ENCODE measurements at places on chromosomes 4 and X.

- no peak for DNase-seq
Measured at GRCh38 chr4:59122626-59123025, 2012.4 kb upstream of the IGFBP7 start.

DNA sequence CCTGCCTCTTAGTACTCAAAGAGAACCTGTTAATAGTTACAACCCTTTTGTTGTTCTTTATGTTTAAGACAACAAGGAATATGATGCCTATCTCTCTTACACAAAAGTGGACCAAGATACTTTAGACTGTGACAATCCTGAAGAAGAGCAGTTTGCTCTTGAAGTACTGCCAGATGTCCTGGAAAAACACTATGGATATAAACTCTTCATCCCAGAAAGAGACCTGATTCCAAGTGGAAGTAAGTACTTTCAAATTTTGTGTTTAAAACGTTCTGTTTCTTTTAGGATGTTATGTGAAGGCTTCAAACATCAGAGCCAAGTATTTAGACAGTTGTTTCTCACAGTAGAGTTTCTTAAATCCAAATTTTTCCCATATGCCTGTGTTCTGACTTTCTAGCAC, 67.2 kb upstream of the NRK start:
- DNase-seq, result no peak

DNA sequence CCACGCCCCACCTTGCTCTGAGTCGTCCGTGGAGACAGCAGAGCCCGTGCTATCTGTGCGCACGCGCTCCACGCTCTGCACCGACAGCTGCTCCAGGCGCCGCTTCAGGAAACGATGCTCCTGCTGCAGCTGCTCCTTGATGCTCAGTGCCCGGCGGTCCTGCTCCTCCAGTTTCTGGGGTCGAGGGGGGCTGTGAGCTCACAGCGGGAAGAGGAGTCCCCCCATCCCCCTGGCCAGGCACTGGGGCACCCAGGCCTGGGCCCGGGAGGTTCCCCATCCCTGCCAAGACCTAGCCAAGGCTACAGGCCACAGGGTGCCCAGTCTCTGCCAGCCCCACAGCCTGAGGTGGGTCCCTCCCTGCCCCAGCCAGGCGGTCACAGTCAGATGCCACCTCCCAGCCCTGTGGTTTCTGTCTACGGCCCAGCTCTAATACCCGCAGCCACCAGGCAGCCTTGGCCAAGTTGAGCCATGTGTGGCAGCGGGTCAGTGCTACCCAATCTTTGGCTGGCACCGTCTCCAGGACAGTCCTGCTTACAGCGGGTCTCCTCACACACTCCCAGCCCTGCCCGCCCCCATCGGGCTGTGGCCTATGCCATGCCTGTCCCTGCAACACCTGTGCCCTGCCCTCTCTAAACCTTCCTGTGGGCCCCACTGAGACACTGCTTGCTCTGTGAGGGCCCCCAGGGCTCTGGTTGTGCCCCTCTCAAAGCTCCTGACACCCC, 9.3 kb upstream of the HAUS3 start:
- DNase-seq, result no peak

DNA sequence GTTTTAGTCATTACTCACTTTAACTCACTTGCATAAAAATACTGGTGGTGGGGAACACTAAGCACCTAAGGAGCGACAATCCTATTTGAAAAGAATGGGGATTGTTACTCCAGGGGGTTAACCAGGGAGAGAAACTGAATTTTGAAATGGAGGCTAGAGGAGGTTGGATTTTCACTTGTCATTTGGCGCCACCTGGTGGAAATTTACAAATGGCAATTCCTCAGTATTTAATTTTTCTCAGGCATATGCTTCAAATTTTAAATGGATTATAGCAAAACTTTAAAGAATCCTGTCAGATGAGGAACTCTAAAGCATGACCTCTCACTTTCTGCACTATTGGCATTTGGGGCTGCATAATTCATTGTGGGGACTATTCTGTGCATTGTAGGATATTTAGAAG, 2.7 kb upstream of the GEMIN8 start:
- peak; percentile 62 for DNase-seq

DNA sequence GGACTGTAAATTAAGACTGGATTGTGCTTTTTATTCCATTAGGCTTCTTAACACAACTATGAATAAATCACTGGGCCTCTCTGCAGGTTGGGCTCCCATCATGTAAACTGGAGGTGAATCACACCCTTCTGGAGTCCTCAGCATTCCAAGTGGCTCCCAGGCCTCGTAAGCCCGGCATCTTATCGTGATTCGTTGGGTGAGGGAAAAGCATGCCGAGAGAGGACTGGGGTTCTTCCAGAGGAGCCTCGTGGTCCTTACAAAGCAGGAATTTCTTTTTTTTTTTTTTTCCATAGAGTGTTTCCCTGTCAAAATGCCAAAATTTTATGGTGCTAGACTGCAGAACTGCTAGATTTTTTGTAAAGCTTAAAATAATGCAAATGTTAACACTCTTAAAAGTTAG, 20.0 kb downstream of the CLDN22 start:
- no peak for DNase-seq

GRCh38 chr4:74875451-74875850, 57.5 kb upstream of the PARM1 start:
- no peak for DNase-seq

GRCh38 chrX:102934624-102935023, 2.4 kb upstream of the RAB40AL start:
- peak; percentile 44 for DNase-seq

DNA sequence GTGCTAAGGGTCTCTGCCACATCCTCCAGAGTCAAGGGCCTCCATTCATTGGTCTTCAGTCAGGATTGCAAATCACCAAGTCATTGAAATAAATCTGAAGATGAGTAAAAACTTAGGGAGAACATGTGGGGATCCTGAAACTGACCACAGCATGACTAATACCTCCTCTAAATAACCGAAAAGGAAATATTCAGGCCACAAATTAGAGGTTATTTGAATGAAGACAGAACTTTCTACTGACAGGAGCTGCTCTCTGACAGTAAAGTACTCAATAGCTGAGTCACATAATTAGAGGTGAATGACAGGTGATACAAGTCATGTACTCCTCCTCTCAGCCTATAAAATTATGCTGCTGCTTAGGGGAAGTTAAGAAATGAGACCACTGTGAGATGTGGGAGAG, 240.2 kb upstream of the F9 start:
- peak; percentile 19 for DNase-seq

- no peak for DNase-seq
Measured at GRCh38 chrX:8864161-8864560, 63.0 kb upstream of the FAM9A start.

DNA sequence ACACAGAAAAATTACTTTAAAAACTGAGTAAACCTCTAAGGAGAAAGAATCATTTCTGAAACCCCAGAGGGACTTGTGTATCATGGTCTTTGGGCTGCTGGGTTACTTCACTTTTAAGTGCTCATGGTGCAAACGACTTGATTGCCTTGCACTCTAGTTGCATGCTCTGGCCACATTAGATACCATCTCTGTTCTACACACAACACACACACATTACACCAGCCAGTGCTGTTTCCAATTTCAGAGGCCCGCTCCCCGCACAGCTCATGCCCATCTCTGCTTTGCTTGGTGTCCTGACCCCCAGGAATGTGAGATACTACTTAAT, 2.1 kb downstream of the PPP3CA start:
- DNase-seq, result peak; percentile 40

DNA sequence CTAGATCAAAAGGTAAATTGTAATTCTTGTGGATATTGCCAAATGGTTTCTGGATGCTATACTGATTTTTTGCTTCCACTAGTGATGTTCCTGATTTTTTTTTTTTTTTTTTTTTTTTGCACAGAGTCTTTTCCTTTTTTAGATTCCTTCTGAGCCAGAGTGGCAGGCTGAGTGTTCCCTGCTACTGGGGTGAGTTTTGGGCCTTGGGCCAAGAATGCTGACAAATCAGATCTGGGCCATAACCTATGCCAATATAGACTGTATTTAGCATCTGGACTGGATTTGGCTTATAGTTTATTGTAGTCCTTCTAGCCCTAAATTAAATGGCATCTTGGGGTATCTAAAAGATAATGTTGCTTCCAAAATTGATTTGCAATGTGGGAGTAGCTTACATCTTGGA, 52.8 kb downstream of the REPS2 start:
- DNase-seq, result no peak

DNA sequence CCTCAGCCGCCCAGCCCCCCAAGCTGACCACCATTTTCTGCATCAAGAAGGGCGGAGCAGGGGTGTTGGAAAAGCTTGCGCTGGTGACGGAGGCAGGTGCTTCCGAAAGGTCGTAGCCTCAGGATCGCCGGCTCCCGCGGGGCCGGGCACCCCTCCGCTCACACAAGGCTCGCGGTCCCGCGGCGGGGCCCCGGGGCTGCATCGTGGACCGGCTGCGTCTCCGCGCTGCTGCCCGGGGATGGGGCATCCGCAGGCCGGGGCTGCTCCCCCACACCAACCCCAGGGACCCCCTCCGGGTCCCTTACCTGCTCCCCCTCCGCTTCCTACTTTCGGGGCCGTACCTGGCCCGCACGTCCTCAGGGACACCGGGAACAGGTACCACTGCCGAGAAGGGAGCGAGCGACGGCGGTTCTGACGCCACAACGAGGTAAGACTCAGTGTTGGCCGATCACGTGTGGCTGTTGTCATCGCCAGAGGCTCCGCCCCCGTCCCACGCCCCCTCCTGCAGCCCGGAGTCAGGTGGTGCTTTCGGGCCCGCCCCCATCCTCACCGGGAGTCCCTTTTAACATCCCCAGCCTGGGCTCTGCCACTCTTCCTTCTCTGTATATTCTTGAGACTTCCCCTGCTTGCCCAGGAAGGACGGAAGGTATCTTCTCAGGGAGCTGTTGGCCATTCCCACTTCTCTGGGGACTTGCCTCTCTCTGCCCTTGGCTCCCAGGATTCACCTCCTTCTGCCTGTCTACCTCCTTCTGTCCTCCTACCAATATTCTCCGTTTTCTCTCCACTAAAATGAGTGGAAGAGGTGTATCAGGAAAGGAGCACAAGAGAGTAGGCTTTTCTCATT, at the start of gene BEX2:
BEX2 (minus strand) TSS at position 436 of the 844 bp plus-strand sequence. CDS start 1,014 bp downstream, outside the sequence.
- peak; percentile 67 for DNase-seq

DNA sequence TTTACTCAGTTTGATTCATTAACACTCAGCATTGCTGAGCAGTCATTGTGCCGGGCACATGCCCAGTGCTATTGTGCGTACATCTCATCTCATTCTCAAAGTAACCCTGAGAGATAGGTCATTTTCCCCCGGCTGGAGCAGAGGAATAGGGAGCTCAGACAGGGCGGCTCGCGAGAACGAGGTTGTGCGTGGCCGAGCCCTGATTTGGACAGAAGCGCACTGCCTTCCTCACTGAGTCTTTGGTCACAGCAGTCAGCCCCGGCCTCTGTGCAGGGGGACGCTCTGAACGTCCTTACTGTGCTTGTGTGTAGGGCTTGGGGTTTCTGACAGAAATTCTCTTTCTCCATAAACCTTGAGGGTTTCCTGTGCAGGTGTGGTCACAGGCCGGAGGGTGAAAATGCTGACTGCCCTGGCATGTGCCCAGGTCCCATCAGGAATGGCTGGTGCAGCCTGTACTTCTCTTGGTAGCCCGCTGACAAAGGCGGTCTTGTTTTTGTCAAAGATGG, 39.5 kb downstream of the NOP14 start:
- no peak for DNase-seq

- no peak for DNase-seq
Measured at GRCh38 chr4:183540410-183541009, 35.7 kb downstream of the ING2 start.

GRCh38 chr4:104248726-104249125, 246.0 kb downstream of the CXXC4 start:
- DNase-seq, result no peak

DNA sequence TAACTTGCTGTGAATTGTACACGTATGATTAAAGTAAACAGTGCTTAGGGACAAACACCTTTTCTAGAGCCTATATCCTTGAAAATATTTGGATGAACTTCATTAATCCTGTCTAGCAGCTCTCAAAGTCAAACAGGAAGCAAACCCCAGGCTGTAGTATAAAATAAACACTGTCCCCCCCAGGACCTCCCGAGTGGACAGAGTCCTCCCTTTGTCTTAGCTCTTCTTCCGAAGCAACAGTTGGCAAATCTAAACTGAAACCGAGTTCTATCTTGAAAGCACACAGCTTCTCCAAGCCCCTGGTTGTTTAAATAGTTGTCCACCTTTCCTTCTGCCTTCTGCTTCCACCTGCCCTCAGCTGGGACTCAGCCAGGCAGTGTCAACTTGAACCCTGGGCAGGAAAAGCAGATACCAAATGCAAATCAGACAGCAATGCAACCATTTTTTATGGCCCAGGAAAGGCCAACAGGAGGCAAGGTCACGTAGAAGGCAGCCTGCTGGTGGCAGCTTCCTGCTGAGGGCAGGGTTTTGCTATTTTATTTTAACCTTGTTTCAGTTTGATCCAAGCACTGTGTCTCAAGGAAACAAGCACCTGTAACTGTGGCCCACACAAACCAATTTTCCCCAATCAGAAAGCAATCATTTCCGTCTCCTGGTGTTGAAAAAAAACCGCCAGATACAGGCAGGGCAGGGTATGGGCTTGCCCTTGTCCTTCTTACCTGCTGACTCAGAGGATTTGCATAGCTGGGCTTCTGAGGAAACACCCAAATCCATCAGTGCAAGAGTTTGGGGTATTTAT, 110.3 kb upstream of the KIT start:
- peak; percentile 4 for DNase-seq

DNA sequence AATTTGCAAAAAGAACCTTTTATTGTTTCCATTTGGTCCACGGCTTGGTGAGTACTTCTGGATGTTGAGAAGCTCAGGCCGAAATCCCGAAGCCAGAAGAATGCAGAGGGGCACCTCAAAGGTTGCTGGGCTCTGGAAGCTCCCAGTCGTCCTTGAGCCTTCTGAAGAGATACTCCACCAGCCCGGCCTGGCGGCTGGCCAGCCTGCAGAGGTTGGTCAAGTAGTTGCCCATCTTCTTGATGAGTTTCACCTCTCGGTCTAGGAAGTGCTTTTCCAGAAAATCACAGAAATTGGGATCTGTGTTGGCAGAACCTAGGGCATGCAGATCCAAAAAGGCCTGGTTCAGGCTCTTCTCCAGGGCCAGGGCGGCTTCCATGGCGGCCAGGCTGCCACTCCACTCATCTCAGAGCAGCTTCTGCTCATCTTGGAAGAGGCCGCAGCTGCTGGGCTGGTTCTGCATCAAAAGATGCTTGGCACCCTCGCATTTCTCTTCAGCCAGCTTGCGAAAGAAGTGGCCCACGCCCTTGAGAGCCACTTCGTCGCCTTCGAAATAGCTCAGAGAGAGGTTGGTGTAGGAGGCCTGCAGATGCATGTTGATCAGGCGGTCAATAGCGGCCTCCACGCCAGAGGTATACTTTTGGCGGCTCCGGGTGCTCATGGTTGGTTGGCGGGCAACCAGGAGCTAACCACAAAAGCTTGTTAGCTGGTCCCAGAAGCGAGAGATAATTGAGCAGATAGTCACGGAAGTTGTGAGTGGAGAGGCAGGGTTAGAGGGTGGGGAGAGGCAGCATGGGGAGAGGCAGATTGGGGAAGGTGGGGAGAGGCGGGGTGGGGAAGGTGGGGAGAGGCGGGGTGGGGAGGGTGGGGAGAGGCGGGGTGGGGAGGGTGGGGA, 76.5 kb upstream of the TSPAN7 start:
- no peak for DNase-seq

- DNase-seq, result no peak
Measured at GRCh38 chr4:62328526-62328925, 1128.4 kb downstream of the ADGRL3 start.
